ENCODE measurements at places on chromosomes 7 and 10. TPM values are rescaled to one million over a fixed set of nuclear protein-coding genes. Genes with fewer than 3 reads are reported as not detected.

DNA sequence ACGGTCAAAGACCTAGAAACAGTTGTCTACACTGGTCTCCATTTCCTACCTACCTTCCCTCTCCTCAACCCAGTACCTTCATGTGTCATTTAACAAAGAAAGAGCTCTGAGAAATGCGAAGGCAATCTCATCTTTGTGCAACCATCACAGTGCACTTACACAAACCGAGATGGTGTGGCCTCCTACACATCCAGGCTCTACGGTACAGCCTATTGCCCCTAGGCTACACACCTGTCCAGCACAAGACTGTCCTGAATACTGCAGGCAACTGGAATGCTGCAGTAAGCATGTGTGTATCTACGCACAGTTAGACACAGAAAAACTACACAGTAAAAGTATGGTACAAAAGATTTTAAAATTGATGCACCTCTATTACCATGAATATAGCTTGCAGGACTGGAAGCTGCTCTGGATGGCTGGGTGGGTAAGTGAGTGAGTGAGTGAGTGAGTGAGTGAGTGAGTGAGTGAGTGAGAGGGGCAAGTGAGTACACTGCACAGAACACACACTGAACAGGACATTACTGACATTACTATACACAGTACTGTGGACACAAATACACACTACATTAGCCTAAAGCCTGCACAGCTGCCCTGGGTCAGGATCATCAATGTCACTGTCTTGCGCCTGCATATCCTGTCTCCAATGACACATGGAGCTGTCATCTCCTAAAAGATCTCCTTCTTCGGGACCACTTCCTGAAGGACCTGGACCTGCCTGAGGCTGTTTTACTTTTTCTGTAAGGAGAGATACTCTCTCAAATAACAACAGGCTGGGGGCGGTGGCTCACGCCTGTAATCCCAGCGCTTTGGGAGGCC is 18.5 kb downstream of the ITGB1 start:
- DNase-seq: peak; percentile 48

- no peak for DNase-seq
Measured at GRCh38 chr10:50679149-50679548, 55.4 kb upstream of the SGMS1 start.

DNA sequence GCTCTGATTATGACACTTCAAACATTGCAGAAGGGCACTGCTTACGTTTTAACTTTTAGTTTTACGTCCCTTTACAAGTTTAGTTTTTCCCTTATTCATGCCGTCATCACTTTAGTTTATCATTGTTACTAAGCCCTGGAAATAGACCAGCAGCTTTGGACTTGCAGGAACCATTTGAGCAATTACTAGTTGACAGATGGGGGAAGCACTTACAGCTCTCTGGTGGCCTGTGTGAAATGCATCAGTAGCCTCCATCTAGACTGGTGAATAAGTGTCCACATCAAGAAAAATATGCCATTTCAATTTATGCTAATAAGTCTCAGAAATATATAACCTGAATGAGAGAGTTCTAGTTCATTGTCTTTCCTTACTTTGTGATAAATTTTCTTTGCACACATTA is 194.9 kb upstream of the GRM3 start:
- DNase-seq: no peak

DNA sequence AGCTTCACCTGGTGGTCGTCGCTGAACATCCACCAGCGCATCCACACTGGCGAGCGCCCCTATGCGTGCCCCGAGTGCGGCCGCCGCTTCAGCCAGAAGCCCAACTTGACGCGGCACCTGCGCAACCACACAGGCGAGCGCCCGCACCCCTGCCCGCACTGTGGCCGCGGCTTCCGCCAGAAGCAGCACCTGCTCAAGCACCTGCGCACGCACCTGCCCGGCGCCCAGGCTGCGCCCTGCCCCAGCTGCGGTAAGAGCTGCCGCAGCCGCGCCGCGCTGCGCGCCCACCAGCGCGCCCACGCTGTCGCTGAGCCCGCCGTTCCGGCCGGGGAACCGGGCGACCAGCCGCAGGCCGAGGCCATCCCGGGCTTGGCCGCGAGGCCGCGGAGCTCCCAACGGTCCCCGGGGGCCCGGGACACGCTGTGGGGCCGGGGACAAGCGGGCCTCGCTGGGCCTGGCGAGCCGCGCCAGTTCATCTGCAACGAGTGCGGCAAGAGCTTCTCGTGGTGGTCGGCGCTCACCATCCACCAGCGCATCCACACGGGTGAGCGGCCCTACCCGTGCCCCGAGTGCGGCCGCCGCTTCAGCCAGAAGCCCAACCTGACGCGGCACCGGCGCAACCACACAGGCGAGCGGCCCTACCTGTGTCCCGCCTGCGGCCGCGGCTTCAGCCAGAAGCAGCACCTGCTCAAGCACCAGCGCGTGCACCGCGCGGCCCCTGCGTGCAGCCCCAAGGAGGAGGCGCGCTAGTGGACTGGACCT is 18.4 kb downstream of the ZNF775 start:
- DNase-seq: no peak

DNA sequence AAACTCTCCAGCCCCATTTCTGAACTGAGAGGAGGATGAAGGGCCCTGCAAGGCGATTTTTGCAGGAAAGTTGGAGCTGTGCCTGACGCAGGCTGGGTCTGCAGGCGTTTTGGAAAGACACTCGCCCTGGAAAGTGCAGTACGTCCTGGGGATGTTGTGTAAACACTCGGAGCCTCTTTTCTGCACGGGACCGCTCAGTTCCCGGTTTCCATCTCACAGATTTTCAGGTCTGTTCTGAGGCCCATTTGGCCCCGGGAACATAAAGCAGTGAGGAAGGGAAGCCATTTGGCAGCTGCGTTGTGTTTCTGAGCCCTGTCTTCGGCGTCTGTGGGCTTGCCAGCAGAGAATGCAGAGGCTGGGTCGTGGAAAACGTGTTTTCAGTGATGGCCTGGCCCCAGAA is 655.0 kb upstream of the MGMT start:
- no peak for DNase-seq

DNA sequence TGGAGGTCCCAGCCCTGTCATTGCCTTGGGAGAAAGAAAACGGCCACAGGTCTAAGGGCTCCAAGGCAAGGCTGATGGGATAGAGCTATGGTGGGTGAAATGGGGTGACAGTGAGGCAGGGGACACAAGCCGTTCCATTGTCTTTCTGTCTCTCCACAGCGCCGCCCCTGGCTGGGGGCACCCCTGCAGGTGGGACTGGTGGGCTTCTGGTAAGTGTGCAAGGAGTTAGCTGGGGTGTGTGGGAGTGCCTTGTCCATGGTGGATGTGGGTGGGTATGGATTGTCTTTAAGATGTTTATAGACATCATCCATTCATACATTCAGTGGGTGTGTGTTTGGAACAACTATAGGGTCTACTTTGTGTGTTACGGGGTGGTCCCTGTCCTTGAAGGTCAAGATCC is 7.5 kb downstream of the SFXN3 start:
- no peak for DNase-seq

DNA sequence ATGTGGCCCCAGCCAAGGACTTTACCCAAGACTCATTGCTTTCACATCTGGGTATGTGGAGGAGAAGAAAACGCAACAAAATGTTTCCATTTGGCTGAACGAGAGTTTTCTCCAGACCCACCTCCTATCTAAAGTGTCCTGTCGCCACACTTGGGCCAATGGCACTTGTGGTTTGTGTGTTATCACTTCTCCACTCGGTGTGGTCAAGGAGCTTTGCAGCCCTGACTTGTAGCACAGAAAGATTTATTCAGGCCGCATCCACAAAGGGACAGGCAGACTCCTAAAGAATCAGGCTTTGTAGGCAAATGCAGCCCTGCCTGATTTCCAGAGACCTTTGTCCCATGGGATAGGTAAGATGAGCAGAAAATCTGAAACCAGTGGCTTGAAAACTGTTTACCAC is 12.8 kb upstream of the LRRC4 start:
- DNase-seq: no peak

GRCh38 chr10:121696854-121697253 is 98.6 kb upstream of the FGFR2 start:
- DNase-seq: peak; percentile 10

- DNase-seq: peak; percentile 42
Measured at GRCh38 chr7:132646052-132646451, 69.8 kb upstream of the PLXNA4 start.

Gene PON1
- total RNA-seq: not detected

Gene NME8
- total RNA-seq: not detected

Gene CHRM2
- total RNA-seq: 1.1 TPM

All from M059J (cell line).